Smooth muscle cell of bladder (primary cell): ENCODE measurements at places on chromosomes 13 and 19. TPM values are rescaled to one million over a fixed set of nuclear protein-coding genes. Genes with fewer than 3 reads are reported as not detected.

PCDH17 gene
- under 0.01 and 0.09 TPM in 2 replicates for total RNA-seq

ADGRE3 gene
- not detected in 2 replicates for total RNA-seq

ADGRE1 gene
- total RNA-seq: not detected in 2 replicates

ADGRE2 gene
- under 0.01 TPM in 2 replicates for total RNA-seq
